Naive thymus-derived CD8-positive, alpha-beta T cell (primary cell): ENCODE measurements at places on chromosomes 3 and 15. TPM values are rescaled to one million over a fixed set of nuclear protein-coding genes. Genes with fewer than 3 reads are reported as not detected.

- H3K27ac ChIP-seq = peak overlapping the region; percentile 81
- no peak for DNase-seq
- peaks cover 52% of the 10 kb centered on the region for H3K4me1 ChIP-seq
- H3K36me3 ChIP-seq = peaks cover 9% of the 10 kb centered on the region
- H3K27me3 ChIP-seq = no peaks in the 10 kb centered on the region
- H3K4me3 ChIP-seq = peak overlapping the region; percentile 39
These were observed 3.5 kb downstream of the MYD88 start for GRCh38 chr3:38141952-38142273.

- H3K4me3 ChIP-seq = peak overlapping the region; percentile 67
- H3K27ac ChIP-seq = peak overlapping the region; percentile 80
- DNase-seq = no peak
- peaks cover 57% of the 10 kb centered on the region for H3K4me1 ChIP-seq
- no peaks in the 10 kb centered on the region for H3K36me3 ChIP-seq
- peaks cover 3% of the 10 kb centered on the region for H3K27me3 ChIP-seq
These were observed 86.3 kb downstream of the FAM81A start for GRCh38 chr15:59524331-59524731.

IQCF5 gene
- not detected for total RNA-seq

GOLGA8J gene
- 0.60 TPM for total RNA-seq

TOP2B gene
- total RNA-seq = 187 TPM
